A673 (cell line): ENCODE measurements at places on chromosomes 7 and 10. TPM values are rescaled to one million over a fixed set of nuclear protein-coding genes. Genes with fewer than 3 reads are reported as not detected.

Gene ASIC3
- 4.5 and 6.7 TPM in 2 replicates for total RNA-seq

DNA sequence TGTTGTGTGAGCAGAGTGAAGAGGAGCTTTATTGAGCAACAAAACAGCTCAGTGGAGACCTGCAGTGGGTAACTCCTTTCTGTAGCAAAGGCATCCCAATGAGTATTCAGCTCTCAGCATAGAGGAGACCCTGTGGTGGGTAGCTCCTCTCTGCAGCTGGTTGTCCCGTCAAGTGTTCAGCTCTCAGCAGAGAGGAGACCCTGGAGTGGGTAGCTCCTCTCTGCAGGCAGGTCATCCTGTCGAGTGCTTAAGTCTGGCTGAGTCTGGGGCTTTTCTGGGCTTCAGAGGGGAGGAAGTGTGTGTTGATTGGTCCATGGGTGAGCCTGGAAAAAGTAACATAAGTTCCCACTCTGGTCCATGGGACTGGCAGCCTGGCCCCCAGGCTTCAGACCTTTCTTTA, 171.9 kb upstream of the LRGUK start:
- no peaks in the 10 kb centered on the region for H3K36me3 ChIP-seq
- no peaks in the 10 kb centered on the region for H3K27me3 ChIP-seq
- H3K27ac ChIP-seq = no peak overlapping the region
- H3K4me3 ChIP-seq = no peak overlapping the region
- H3K4me1 ChIP-seq = peaks cover 15% of the 10 kb centered on the region
- DNase-seq = no peak

Gene TAX1BP1
- total RNA-seq = 54.0 and 59.7 TPM in 2 replicates

DNA sequence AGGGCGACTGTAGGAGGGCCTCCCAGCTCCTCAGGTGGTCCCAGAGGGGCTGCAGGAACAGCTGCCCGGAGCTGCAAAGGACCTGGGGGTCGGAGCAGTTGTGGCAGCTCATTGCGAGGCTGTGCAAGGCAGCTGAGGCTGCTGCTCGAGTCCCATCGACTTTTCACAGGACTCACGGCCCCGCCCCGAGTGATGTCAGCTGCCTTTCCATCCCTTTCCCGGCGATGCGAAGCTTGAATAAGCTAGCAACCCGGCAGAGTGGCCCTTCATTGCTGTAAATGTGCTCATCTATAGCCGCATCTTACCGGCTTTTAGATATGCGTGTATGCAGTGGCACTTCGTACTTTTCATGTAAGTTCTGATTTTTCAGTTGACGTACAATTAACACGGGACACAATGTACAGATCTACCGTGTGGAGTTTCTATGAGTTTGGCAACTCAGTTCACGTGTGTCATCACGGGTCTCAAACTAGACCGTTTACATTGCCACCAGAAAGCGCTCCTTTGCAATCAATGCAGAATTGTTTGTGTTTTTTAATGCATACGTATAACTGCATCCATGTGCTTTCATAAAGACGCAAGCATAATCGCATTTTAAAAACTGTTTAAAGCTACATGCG, at the start of gene CH25H:
TSS of gene CH25H (minus strand) at position 137 of the 620 bp plus-strand sequence. CDS start at position 112, 25 bp downstream.
- peaks cover 4% of the 10 kb centered on the region for H3K4me1 ChIP-seq
- peak within 1 kb of the TSS; percentile 51 for H3K4me3 ChIP-seq
- no peaks in the 10 kb centered on the region for H3K27me3 ChIP-seq
- no peak within 1 kb of the TSS for H3K27ac ChIP-seq

GRCh38 chr10:43574001-43574892, at the start of gene ZNF239:
Gene ZNF239 (minus strand): TSS chr10:43574616. CDS start chr10:43558079, 16,537 bp downstream.
- peaks cover 5% of the 10 kb centered on the region for H3K4me1 ChIP-seq
- no peaks in the 10 kb centered on the region for H3K36me3 ChIP-seq
- peak within 1 kb of the TSS; percentile 45 for H3K4me3 ChIP-seq
- no peaks in the 10 kb centered on the region for H3K27me3 ChIP-seq
- peak; percentile 88 for DNase-seq

Gene IKZF1
- 3.7 and 4.2 TPM in 2 replicates for total RNA-seq

DNA sequence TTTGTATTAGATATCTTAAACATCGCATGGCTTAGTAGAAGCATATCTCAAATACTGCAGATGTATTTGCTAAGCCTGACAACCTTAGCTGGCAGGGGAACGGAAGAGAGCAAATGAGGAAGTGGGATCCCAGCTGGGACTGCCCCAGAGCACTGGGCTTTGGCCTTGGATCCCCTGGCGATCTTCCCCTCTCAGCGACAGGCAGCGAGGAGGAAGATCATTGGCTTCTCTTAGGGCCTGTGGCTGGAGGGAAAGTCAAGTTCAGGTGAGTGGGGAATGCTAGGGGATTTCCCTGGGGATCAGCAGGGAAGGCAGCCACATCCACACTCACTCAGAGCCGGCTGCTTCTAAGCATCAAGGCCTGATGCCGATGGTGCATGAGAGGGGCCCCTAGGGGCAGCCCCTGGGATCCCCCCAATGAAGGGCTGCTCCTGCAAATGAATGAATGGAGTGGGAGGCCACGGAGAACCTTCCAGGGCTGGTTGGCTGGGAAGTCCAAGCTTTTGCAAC, 42.0 kb downstream of the LYZL2 start:
- DNase-seq = no peak
- no peaks in the 10 kb centered on the region for H3K27me3 ChIP-seq
- no peaks in the 10 kb centered on the region for H3K36me3 ChIP-seq
- no peak overlapping the region for H3K4me3 ChIP-seq

DNA sequence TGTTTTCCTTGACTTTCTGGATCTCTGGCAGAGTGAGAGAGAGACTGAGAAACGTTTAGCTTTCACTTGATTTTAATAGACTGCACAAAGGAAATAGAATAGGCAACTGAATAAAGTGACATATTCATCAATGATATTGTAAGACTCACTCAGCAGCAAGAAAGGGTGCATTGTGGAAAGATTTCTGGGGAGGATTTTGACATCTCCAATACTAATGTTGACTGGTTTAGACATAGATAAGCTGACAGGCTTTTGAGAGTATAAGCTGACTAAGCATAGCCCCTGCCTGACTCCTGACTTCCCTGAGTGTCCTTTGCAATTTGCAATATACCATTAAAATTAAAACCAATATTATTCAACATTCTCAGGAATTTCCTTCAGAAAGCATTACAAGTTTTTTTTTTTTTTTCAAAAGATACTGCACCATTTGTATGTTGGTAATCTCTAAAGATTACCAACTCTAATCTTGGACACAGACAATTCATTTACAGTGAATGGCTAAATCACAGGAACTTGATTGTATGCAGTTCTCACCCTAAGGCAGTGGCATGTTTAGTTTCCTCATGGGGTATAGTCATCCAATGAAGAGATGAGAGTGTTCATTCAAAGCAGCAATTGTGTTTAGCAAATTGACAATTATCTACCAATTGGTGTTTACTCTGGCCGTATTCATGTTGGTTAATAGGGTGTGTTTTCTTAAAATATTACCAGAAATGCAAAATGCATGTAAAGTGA, 325.6 kb downstream of the SORCS3 start:
- H3K27ac ChIP-seq = no peak overlapping the region
- H3K36me3 ChIP-seq = no peaks in the 10 kb centered on the region
- no peak overlapping the region for H3K4me3 ChIP-seq
- no peak for DNase-seq
- H3K27me3 ChIP-seq = peaks cover 13% of the 10 kb centered on the region

DNA sequence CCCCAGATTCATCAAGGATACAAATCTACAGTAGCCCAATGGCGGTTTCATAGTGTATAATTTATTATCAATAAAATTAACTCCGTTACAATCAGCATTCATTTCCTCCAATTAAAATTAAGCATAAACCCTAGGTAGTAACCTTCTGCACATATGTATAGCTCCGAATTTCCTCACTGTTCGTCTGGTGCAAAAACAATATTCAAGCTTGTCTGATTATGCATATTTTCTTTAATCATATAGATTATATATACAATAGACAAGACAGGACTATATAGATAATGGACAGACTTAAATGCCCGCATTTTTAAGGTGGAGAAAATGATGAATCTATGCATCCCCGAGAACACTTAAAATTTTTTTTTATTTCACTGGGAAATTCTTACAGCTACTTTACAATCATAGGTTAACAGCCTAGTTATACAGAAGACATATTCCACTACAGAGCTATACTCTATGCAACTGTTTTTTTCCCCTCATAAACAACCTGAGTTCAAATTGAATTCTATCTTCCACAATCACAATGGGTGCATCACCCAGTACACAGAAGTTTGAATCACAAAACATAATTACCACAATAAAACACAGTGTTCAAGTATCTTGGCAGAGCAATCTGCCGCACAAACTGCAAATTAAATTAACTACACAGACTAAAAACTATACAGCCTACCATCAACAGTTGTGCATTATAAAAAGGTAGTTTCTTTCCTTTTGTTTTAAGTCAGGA, 2.6 kb downstream of the HOXA9 start:
- H3K4me3 ChIP-seq = no peak overlapping the region
- peaks cover 61% of the 10 kb centered on the region for H3K27me3 ChIP-seq
- no peaks in the 10 kb centered on the region for H3K36me3 ChIP-seq
- H3K27ac ChIP-seq = no peak overlapping the region
- DNase-seq = no peak

- peaks cover 29% of the 10 kb centered on the region for H3K27me3 ChIP-seq
- H3K27ac ChIP-seq = no peak overlapping the region
- H3K4me1 ChIP-seq = peaks cover 4% of the 10 kb centered on the region
- no peak for DNase-seq
Observed at GRCh38 chr10:122368502-122369254, 5.8 kb upstream of the PLEKHA1 start.
